ENCODE measurements at places on chromosomes 16 and 17.

DNA sequence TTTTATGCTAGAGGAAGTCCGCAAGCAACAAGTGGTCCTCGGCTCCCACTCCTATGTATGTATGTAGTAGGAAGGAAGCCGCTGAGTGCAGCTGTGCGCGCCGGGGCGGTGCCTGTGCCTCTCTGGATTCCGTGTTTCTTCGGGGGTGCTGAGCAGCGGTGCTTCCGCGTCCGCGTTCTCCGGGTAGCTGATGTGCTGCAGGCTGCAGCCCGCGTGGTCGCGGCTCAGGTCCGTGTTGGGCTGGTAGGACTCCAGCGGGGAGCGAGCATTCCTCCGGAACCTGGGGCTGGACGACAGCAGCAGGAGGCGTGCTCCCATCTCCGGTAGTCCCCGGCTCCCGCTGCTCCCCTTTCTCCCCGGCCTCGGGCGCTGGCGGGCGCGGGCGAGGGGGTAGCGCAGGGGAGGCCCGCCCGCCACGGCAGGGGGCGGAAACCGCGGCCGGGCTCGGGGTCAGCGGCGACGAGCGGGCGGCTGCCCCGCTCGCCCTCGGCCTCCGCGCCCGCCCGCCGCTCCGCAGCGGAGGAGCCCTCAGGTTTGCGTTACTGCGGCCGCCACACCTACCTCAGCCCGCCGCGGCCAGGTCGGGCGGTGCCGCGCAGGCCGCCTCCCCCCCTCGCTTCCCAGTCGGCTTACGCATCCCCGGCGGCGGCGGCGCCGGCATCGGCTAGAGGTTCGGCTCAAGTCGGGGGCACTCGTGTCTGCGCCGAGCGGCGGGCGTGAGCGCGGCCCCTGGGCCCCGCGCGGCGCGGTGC lies 487 bp downstream of the C17orf67 start:
- DNase-seq, result peak; percentile 67

GRCh38 chr16:89765292-89765830 lies 44.0 kb downstream of the ZNF276 start:
- no peak for DNase-seq

DNA sequence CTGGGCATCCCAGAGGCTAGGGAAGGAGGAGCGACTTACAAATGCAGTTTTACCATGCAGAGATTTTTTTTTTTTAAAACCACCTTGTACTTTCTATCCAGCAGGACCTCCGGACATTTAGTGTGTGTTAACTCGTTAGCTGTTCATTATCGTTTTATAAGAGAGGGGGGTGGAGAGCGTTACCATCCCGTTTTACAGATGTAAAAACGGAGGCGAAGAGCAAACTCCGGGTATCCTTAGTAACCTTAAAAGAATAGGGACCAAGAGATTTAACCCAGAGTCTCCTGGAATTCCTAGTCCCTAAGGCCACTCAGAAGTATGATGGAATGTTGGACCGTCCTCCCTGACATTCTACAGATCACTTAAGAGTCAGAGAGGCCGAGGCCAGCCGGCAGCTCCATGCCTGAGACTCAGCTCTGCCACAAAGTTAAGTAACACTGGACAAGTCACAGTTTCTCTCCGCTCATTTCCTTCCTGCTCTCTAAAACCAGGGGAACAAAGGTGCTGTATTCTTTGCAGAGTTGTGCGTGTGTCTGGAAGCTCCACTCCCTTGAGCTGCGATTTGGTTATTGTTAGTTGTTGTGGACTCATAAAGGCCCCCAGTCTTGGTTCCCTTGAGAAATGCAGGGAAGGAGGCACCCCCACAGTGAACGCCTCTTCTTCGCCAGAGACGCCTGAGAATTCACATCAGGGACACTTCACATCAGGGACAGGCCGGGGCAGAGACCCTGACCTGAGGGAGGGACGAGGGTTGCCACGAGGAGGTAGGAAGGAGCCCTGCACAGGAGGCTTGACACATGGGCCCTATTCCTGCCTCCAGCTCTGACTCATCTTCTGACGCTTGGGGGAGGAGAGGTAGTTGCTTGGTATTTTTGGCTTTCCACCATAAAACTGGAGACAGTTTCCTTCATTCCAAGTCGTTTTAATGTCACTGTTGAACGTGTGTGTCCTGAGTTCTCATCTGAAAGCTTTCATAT lies 1.2 kb downstream of the DUSP14 start:
- peak; percentile 20 for DNase-seq

DNA sequence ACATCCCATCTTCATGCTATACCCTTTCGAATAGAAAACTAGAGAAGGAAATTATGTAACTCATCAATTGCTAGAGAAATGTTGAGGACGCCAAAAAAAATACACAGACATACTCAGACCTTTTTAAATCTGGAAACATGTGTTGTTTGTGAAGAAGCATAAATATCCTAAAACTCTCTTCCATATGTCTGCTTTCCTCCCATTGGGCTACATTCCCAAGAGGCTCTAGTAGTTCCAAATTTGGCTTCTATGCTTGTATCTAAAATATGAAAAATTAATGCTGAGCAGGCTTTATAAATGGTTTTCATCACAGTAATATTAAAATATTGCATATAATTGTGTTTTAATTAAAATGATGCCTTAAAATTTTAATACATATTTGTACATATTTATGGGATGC lies 297.9 kb upstream of the PSMD7 start:
- DNase-seq, result no peak

DNA sequence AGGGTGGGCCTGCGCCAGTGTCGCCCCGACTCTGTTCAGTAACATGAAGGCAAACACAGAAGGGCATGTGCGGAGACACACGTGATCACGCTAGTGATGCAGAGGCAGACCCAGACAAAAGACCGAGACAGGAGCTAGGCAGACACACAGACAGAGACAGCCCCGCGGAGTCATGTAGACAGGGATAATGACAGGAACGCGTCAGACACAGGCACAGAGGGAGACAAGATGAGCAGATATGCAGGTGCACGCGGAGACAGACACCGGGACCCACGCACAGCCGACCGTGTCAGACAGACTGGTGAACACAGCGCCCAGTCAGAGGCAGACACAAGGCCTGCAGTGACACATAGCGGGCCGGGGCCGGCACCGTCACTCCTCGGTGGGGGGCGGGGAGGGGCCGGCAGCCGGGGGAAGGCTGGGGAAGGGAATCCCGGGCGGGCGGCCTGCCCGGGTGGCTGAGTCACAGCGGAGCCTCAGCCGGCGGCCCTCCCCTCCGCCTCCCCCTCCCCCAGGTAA lies 7.4 kb downstream of the KDM6B start:
- peak; percentile 92 for DNase-seq

DNA sequence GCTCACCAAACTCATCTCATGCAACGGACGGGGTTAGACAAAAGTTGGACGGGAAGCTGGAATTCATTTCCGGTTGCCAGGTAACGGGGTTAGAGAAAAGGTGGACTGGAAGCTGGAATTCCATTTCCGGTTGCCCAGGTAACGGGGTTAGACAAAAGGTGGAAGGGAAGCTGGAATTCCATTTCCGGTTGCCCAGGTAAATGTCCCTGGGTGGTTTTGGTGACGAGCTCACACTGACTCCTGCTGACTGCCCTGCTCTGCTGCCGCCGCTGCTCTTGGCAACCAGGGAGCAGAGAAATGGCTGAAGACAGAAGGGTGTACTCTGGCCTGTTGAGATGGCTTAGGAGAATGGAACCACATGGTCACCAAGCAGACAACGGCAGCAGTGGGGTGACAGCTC lies 170.3 kb upstream of the RPH3AL start:
- DNase-seq, result no peak

- DNase-seq, result peak; percentile 53
Observed at GRCh38 chr16:56191156-56191815, at the start of gene GNAO1. Gene GNAO1, plus strand, starts transcription at chr16:56191489. Its CDS starts 747 bp downstream, at chr16:56192236.

- peak; percentile 90 for DNase-seq
Observed at GRCh38 chr17:329784-330420, 22.7 kb downstream of the RPH3AL start.

DNA sequence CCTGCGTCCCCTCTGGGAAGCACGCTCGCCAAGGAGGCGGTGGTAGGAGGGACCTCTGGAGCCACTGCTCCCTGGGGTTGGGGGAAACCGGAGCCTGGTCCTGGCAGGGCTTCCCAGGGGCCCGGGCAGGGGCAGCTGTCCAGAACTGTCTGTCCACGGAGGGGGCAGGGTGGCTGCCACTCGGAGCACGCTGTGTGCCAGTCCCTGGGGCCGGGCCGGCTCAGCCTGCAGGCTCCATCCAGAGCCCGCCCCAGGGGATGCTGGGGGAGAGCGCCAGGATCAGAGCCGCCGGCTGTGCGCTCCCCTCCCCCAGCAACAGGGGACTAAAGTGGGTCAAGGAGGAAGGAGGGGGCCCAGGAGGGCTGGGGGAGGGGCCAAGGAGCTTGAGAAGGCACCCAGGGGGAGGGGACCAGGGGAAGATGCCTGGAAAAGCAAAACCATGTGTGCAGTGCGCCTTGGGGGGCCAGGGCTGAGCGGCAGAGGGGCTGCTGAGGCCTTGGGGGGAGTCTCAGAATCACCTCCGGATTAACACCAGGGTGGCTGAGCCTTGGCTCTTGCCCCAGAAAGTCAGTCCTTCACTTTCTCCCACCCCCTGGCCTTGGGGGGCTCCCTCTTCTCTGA lies 21.3 kb downstream of the ZNF423 start:
- no peak for DNase-seq

DNA sequence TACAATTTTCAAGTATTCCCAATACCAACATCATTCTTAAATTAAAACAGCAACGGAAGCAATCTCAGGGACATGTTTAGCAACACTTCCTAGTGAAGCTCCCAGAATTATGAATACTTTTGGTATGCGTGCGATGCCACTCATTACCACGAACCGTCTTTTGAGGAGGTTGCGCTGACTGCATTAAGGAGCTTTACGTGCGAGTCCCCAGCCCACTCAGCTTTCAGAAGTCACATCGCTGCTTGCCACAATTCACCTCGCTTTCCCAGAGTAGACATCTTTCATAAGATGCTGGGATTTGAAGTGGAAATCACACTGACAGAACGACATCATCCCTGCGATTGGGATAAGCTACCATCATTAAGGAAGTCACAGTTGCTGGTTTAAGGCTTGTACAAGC lies 441.6 kb upstream of the HSBP1 start:
- DNase-seq, result no peak

DNA sequence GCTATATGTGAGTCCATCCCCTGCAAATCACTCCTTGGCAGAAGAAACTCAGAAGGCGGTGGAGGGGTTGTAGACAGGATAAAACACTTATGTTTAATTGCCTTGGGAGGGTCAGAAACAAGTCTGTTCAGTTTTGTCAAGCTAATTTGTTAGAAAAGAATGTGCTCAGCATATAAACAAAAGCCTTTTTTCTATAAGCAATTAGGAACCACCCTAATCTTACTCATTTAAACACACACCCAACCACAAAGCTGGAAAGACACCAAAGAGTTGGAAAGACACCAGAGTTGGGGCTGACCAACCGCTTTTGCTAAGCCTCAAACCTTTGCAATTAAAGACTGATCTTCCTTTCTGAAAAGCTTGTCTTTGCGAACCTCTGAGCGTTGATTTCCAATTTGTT lies 439.2 kb upstream of the ERCC4 start:
- no peak for DNase-seq

DNA sequence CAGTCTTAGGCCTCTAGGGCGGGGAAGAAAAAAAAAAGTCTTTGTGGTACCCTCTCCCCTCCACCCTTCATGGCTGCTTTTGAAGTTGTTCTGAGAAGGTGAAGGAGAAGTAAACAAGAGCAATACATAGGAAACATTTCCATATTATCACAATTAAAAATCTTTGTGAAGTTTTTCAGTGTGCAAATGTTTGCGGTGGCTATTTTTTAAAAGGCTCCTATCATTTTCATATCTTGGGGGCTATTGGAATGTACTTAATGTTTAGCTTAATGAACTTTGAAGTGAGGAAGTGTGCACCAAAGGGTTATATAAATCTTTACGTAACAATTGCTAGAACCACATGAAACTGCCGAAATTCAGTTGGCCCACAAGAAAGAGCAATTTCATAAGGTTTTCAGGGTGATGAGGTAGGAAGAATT lies 7.6 kb downstream of the NOL11 start:
- no peak for DNase-seq

- DNase-seq, result no peak
Observed at GRCh38 chr17:32828822-32829221, 48.1 kb downstream of the MYO1D start.

GRCh38 chr17:20159406-20160069 lies 150.4 kb downstream of the SPECC1 start:
- DNase-seq, result no peak

DNA sequence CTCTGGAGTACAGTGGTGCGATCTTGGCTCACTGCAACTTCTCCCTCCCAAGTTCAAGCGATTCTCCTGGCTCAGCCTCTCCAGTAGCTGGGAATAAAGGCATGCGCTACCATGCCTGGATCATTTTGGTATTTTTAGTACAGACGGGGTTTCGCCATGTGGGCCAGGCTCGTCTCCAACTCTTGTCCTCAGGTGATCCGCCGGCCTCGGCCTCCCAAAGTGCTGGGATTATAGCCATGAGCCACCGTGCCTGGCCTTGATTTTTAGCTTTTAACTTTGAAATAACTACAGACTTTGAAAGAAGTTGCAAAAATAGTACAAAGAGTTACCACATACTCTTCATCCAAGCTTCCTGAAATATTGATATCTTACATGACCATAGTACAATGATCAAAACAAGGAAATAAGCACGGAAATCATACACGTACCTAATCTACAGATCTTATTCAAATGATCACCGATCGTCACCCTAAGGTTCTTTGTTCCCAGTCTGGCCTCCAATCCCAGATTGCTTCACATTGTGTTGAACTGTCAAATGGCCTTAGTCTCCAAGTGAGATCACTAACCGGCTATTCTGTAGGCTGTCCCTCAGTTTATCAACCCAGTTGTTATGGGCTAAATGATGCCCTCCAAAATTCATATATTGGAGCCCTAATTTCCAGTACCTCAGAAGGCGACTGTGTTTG lies 18.4 kb downstream of the NPIPA1 start:
- no peak for DNase-seq

DNA sequence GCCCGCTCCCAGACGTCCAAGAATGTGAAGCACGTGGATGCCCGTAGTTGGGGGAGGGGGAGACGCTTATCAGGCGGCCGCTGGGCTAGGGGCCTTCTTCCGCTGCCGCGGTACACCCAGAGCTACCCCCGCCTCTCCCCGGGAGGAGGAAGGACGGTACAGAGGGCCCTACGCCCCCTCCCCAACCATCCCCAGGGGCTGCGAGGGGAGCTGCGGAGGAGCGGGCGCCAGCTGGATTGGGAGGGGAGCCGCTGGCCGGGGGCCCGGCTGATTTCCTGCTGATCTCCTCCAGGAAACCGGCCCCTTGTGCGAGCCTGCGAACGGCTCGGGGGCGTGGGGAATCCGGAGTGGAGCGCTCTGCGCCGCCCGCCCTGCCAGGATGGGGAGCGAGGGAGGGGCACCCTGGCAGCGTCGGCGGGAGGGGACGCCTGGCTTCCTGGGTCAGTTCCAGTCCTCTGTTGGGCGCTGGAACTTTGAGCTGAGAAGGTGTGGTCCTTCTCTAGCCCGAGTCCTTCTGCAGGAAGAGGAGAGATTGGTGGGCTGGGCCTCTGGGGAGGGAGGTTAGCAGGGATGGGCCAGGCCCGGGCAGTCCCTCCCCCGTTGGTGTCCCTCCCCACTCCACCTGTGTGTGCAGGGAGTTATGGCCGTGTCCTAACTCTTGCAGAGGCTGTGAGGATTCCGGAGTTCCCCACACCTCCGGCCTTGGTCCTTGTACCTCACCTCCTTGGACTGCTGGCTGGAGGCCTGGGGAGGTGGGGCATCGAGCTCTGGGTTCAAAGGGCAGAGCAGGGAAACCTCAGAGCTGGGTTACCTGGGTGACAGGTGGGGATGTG lies 19.2 kb downstream of the GJD3 start:
- peak; percentile 60 for DNase-seq

- DNase-seq, result no peak
Observed at GRCh38 chr16:82082543-82083244, 47.6 kb downstream of the HSD17B2 start.

Measured in common myeloid progenitor, CD34-positive (primary cell).